ENCODE measurements at places on chromosomes 7 and 10.

- no peak for DNase-seq
Measured at GRCh38 chr7:13826752-13827151, 162.7 kb downstream of the ETV1 start.

- DNase-seq = no peak
Measured at GRCh38 chr10:14481752-14482151, 151.0 kb upstream of the FRMD4A start.

GRCh38 chr7:47937711-47938573 lies 10.3 kb downstream of the PKD1L1 start:
- no peak for DNase-seq

- no peak for DNase-seq
Measured at GRCh38 chr10:126454045-126454751, 65.9 kb upstream of the ADAM12 start.

DNA sequence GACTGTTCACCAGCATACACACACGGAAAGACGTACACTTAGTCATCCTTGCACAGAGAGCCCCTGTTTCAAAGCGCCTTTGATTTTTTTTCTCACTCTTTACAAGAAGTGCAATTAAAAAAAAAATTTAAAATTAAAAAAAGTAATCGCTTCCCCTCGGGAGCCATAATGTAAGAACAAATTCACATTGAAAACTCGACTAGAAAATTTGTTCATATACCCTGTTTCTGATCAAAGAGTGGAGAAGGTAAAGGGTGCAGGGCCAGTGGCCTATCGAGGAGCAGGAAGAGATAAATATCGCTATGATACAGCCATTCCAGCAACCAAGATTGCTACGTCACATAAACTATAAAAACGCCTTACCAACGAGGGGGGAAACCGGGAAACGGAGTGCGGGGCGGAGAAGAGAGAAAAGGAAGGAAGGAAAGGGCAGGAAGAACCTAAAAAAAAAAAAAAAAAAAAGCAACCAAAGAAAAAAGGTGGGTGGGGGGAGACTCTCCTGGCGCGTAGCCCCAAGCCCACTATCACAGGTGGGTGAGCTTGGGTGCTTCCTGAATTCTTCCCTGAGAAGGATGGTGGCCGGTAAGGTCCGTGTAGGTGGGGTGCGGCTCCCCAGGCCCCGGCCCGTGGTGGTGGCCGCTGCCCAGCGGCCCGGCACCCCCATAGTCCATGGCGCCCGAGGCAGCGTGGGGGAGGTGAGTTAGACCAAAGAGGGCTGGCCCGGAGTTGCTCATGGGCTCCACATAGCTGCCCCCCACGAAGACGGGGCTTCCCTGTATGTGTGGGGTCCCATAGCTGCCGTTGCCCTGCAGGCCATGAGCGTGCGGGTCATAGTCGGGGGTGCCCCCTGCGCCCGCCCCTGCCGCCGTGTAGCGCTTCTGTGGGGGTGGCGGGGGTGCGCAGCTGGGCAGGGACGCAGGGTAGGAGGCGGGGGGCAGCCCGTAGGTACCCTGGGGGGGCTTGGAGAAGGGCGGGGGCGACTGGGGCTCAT lies 5.2 kb upstream of the HOXA2 start:
- no peak for DNase-seq

GRCh38 chr7:95238252-95238943 lies 85.9 kb downstream of the PON1 start:
- DNase-seq = no peak

DNA sequence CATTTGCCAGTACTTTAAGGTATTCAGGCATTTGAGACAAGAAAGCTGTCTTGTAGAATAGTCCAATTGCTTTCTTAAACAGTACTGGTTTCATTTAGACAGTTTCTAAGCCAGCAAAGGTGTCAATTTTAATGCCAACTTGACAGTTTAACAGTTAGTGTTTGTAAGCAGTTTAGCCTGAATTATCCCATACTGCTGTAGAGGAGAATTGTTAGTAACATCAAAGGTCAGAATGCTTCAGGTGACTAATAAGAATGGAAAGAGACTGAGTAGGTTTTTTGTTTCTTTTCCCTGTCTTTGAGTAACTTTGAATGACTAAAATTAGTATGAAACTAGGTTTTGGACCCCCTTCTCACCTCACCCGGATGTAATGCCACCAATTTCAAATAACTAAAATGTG lies 29.5 kb upstream of the VDAC2 start:
- DNase-seq = no peak

DNA sequence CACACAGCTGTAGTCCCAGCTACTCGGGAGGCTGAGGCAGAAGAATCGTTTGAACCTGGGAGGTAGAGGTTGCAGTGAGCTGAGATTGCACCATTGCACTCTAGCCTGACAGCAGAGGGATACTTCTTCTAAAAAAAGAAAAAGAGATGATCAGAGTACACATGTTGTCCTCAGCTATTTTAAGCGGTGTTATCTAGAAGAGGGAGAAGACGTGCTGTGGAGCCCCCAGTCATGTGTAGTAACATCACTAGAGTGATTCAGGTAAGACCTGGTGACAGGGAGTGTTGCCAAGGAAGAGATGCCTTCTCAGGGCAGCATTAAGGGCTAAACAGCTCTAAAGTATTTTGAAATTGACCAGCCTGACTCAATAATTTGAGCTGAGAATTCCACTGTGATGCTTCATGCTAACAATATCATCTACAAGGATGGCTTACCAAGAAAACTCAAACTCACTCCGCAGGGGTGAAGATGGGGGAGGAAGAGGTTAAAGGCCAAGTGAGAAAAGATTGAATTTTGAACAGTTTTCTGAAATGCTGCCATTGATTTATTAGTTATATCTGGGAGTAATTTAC lies 97.4 kb downstream of the KLF6 start:
- DNase-seq = no peak

- no peak for DNase-seq
Measured at GRCh38 chr10:113064039-113064438, 114.0 kb downstream of the TCF7L2 start.

DNA sequence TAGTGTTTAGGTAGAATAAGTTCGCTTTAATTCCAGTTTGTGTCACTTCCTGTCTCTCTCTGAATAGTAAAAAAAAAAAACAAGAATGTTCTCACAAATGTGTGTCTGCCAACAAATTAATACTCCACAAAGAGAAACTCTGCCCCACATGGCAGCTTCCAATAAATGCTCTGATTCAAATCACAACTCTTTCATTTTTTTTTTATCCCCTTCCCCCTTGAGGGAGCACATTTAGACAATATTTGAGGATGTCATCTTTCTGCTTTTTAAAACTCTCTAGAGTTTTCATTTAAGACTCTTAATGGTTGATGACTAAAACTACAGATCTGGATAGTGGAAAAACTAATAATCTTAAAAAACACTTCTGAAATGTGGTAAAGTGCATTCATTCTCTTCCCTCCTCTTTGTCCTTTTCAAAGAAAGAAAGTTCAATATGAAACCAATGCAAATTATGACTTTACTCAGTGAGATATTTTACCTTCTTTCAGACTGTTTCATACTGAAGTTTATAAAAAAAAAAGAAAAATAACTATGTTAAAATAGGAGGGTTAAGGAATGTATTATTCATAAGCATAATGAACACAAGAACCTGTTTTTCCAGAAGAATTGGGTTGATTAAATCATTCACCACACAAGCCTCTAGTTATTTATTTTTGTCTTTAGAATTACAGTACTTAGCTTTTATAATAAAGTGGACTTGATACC lies 42.3 kb downstream of the ARID5B start:
- DNase-seq = no peak

DNA sequence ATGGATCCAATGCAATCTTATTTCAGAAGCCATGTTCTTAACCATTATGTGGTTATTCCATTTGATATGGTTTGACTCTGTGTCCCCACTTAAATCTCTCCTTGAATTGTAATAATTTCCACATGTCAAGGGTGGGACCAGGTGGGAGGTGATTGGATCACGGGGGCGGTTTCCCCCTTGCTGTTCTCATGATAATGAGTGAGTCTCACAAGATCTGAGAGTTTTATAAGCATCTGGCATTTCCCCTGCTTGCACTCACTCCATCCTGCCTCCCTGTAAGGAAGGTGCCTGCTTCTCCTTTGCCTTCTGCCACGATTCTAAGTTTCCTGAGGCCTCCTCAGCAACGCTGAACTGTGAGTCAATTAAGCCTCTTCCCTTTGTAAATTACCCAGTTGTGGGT lies 32.0 kb upstream of the TSPAN13 start:
- no peak for DNase-seq

DNA sequence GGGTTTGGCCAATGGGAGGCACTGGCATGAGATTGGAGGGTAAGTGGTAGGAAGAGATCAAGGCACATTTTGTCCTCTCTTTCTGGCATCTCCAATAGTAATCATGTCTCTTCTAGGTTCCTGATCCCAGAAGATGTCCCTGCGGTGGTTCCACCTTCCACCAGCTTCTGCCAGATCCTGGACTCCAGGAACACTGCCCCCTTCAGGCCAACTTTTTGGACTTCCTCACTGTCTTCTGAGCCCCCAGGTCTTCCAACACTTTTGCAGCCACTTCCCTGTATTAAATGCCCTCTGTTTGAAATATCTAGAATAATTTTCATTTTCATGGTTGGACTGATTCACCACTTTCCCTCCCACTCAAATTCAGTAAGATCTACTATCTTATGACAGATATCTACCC lies 60.9 kb downstream of the BAMBI start:
- no peak for DNase-seq

DNA sequence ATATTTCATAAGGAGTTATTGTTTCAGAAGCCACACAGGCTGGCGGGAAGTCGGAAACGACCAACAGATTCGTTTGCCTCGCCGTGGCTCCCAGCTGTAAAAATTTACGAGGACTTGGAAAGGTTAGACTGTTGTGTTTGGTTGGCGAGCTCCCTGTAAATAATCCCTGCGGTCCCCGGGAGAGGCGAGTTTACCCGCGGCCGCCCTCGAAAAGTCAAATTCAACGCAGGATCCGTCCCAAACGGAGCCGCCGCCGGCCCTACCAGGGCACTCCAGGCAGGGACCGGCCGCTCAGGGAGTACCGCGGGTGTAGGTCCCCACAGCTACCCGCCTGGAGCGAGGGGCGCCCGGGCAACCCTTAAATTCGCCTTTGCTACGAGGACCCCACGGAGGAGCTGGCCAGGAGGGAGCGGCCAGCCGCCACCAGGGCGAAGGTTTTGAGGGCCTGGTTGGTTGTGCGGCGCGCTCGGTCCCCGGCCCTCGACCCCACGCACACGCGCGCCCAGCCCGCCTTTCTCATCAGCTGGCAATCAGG lies 726 bp upstream of the HOXA9 start:
- no peak for DNase-seq

DNA sequence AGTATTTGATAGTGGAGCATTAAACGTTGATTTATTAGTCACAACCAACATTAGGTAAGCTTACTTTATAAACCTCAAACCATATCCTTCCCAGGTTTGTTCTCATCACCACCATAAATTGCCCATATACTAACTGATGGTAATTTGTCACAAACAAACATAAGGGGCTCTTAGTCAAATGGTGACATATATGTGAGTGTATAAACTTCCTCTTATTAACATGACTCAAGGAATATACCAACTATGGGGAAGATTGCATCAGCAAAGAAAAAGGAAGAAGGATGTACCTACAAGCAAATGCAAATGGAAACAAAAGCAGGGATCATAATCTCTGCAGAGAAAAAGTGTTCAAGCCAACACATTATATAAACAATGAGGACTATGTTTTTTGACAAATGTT lies 418.2 kb upstream of the AKR1E2 start:
- DNase-seq = no peak

GRCh38 chr10:96496281-96496925 lies 17.3 kb downstream of the TLL2 start:
- no peak for DNase-seq

- no peak for DNase-seq
Measured at GRCh38 chr10:34824870-34825269, 9.8 kb upstream of the PARD3 start.

DNA sequence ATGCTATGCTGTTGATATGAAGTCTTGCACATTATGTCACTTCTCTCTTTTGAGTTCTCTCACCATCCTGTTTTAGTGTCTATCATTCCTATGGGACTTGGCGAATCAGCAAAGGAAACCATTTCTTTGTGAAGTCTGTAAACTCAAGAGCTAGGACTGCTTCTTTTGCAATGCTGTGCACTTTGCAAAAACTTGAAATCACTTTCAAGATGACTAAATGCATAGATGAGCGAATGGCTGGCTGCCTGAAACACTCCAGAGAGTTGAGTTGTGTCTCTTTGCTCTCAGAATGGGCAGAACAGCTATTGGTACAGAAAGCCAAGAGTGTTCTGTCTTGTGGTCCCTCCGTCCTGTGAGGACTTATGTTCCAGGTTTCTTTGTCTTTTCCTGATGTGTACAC lies 18.3 kb upstream of the ELMO1 start:
- no peak for DNase-seq

- no peak for DNase-seq
Measured at GRCh38 chr10:126177417-126178030, 210.8 kb downstream of the ADAM12 start.

- DNase-seq = no peak
Measured at GRCh38 chr7:26091933-26092332, 60.1 kb upstream of the NFE2L3 start.

- no peak for DNase-seq
Measured at GRCh38 chr7:123096434-123096833, 100.9 kb upstream of the TAS2R16 start.

GRCh38 chr10:79380125-79380945 lies 33.1 kb downstream of the PPIF start:
- DNase-seq = no peak

DNA sequence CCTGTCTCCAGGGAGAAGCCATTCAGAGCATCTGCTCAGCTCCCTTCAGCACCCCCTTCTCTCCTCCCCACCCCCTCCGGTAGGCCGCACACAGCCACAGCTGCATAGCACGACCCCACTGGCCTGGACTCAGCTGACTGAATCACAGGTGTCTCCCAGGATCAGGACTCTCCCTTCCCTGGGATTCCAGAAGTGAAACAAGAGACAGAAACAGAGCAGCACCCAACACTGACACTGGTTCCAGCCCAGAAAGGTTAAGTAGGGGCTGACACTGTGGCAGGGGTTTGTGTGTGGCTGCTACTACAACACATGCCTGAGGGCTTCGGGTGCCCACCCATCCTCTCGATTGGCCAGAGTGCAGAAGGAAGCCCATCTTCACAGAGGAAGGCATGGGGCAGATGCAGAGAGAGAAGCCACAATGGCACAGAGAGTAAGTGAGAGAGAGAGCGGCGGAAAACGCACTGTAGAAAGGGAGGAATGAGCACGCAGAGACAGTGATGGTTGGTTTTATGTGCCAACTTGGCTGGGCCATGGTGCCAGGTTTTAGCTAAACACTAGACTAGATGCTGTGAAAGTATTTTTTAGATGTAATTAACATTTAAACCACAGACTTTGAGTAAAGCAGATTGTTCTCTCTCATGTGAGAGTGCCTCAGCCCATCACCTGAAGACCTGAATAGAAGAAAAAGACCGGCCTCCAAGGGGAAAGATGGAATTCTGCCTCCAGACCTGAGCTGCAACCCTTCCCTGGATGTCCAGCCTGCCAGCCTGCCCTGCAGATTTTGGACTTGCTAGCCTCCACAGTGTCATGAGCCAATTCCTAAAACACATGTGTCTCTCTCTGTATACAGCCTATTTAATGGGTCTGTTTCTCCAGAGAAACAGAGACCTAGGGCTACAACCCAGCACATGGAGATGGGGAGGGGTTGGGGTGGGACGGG lies 107.5 kb downstream of the GRB10 start:
- DNase-seq = no peak

GRCh38 chr10:124035306-124035927 lies 58.0 kb downstream of the CHST15 start:
- DNase-seq = no peak
